ENCODE measurements at places on chromosomes 12 and 14. TPM values are rescaled to one million over a fixed set of nuclear protein-coding genes. Genes with fewer than 3 reads are reported as not detected.

MGAT4C gene
- total RNA-seq = not detected

AMN gene
- 0.35 TPM for total RNA-seq

KRT86 gene
- 0.64 TPM for total RNA-seq

PRB2 gene
- total RNA-seq = not detected

TGM1 gene
- 5.1 TPM for total RNA-seq

SCN8A gene
- total RNA-seq = 0.38 TPM

LRP1 gene
- total RNA-seq = 0.28 TPM

PTPRB gene
- total RNA-seq = not detected

FBXO33 gene
- total RNA-seq = 18.9 TPM

NDUFA12 gene
- 111 TPM for total RNA-seq

PTCSC3 gene
- total RNA-seq = not detected

SDR9C7 gene
- total RNA-seq = not detected

PIK3C2G gene
- not detected for total RNA-seq

ABCD2 gene
- 7.4 TPM for total RNA-seq

KRT75 gene
- total RNA-seq = not detected

CLEC2B gene
- 13.0 TPM for total RNA-seq

WASHC4 gene
- 31.5 TPM for total RNA-seq

DHRS1 gene
- 10.3 TPM for total RNA-seq

GRIN2B gene
- not detected for total RNA-seq

NFATC4 gene
- total RNA-seq = not detected

ZC2HC1C gene
- total RNA-seq = 1.6 TPM

ASPG gene
- total RNA-seq = not detected

PLXNC1 gene
- total RNA-seq = 15.0 TPM

NEUROD4 gene
- total RNA-seq = not detected

BATF gene
- total RNA-seq = 175 TPM

CACNA2D4 gene
- 6.8 TPM for total RNA-seq

USP44 gene
- total RNA-seq = 3.8 TPM

TSPAN8 gene
- not detected for total RNA-seq

ZNF10 gene
- 3.3 TPM for total RNA-seq

GALNT6 gene
- total RNA-seq = 12.8 TPM

ARHGDIB gene
- 452 TPM for total RNA-seq

HRK gene
- total RNA-seq = not detected

C12orf50 gene
- not detected for total RNA-seq

GPN3 gene
- total RNA-seq = 60.0 TPM

LYZ gene
- total RNA-seq = not detected

Data from activated CD4-positive, alpha-beta T cell treated with anti-CD3 and anti-CD28 coated beads, Interleukin-2, amount 10 ng/mL, durations not matched to agents 24 days and 14 days (primary cell).